ENCODE measurements at places on chromosomes 4 and X. TPM values are rescaled to one million over a fixed set of nuclear protein-coding genes. Genes with fewer than 3 reads are reported as not detected.

ATP1B4 gene
- not detected for total RNA-seq

- no peak for DNase-seq
These were observed 25.5 kb upstream of the AMOT start for GRCh38 chrX:112866175-112866574.

DNA sequence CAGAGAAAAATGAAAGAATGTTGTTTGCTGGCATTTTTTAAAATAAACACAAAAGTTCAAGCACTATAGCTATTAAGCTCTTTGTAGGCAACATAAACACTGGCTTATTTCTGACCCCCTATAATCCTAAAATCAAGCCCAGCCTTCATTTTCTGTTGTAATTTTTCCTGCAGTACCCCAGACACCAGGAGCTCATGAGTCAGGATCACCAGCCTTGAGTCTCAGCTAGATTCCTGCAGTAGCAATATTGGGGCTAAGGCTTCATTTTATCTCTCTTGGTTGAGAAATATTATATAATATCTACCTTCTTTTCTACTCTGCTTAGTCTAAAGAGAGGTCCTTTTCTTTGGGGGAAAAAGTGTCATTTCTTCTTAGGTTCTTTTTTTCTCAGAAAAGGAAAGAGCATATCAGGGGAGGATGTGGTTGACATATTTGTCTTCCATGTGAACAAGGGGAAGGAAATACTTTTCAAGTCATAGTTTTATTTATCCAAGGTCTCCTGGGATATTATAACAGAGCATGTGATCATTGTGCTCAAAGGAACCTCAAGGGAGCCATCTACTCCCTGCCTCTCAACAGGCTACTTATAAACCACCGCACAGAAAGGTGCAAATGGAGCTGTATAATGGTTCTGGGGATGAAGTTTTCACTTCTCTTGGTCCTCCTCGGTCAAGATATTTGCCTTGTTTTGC lies 678.3 kb upstream of the NR3C2 start:
- DNase-seq = no peak

EPGN gene
- not detected for total RNA-seq
